ENCODE measurements at places on chromosomes 6 and 20.

GRCh38 chr20:38286586-38287531 is 17.1 kb upstream of the BPI start:
- peak; percentile 57 for DNase-seq

DNA sequence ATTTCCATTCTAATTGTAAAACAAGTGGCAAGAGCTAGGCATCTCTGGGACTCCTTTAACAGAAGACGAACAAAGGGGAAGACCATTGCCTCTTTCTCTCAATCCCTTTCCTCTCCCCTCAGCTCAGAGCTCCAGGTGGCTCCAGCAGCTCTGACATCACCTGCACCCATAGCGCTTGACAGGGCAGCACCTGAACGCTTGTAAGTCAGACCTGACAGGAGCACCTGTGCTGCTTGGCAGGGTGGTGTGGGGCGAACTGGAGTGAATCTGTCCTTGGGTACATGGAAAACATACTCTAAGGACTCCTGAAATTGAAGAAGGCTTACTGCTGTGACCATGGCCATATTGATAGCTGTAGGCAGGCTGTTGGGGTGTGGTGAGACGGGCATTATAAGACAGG is 409.5 kb upstream of the AGPAT4 start:
- DNase-seq, result no peak

DNA sequence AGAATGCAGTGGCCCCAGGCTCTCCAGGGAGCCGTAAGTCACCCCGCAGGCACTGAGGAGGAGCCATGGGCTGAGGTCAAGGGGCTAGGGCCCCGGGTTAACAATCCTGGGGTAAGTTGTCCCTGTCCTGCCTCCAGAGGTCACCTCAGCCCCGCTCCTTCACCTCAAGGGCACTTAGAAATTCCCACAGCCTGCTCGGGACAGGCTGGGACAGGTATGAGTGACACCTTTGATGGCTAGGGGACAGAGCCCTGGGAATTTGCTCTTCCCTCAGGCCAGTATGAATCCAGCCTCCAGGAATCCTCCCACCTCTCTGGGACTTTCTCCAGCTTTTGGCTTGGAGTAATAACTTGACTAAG is 3.5 kb upstream of the GRM4 start:
- no peak for DNase-seq

GRCh38 chr6:127690092-127690491 is 113.1 kb downstream of the C6orf58 start:
- DNase-seq, result no peak

DNA sequence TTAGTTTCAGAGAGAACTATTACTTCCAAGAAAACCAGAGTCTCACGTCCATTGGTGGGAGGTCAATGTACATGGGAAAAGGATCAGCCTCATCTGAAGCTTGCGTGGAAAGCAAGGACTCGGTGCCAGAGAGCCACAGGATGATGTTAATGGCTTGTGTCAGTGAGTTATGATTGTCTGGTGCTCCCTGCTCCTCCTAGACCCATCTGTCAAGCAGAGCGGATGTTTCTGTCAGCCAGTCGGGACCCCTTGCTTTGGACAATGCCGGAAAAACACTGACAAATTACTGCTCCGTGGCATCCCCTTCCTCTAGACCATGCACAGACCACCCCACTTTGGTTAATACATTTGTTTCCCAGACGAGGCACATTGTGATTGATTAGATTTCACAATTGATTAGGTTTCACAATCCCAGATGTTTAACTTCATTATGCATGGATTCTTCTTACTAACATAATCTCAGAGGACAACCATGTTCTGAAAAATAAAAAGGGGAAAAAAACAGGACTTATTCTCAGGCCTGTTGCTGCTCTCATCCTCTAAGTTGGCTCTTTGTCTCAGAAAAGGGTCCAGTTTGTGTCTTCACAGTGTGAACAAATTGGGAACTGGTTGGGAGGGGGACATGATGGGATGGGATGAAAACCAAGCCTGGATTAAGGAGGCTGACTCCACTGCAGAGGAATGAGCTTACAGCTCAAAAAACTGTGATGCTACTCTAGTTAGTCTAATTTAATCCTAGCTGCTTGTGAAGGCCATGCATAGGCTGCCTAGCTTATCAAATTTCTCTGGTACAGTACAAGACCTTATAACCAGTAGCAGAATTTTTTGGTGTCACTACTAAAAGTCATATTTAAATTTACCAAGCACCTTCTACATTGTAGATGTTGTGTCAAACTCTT is 51.9 kb downstream of the UNC5CL start:
- no peak for DNase-seq

GRCh38 chr6:123415844-123416468 is 220.8 kb downstream of the TRDN start:
- peak; percentile 44 for DNase-seq

DNA sequence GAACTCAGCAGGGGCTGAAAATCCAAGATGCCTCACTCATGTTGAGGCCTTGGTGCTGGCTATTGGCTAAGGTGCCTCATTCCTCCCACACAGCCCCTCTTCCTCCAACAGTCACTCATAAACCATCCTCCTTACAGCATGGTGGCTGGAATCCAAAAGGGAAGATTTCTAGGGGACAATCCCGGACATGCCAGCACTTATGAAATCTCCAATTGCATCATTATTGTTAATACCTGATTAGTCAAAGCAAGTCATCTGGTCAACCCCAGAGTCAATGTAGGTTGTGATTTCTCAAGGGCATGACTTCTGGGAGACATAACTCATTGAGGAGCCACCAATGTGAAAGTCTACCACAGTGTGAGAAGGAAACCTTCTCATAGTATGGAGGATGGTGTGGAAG is 506.6 kb upstream of the NOX3 start:
- no peak for DNase-seq

DNA sequence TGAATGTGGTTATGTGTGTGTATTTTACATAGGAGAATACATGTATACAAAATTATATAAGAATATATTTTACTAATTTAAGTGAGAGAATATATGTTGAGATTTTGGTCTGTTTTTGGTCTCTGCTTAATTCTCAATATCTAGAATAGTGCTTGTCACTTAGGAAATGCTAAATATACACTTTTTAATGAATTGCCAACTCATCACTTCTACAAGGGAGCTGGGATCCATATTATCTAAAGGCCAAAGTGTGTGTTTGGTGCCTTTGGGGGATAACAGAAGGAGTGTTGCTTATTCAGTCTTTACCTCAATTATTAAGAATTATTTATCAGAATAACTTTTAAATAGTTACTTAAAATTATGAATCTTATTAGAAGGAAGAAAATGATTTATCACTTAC is 1304.8 kb downstream of the HACE1 start:
- DNase-seq, result no peak

GRCh38 chr20:48749437-48749836 is 78.4 kb downstream of the PREX1 start:
- DNase-seq, result no peak

Data from left cardiac atrium (tissue), 4 donors.